ENCODE measurements at places on chromosomes 1 and 21. TPM values are rescaled to one million over a fixed set of nuclear protein-coding genes. Genes with fewer than 3 reads are reported as not detected.

- H3K27ac ChIP-seq, result no peak overlapping the region
- no peaks in the 10 kb centered on the region for H3K27me3 ChIP-seq
- H3K4me1 ChIP-seq, result no peaks in the 10 kb centered on the region
- H3K4me3 ChIP-seq, result no peak overlapping the region
- H3K36me3 ChIP-seq, result no peaks in the 10 kb centered on the region
Observed at GRCh38 chr21:14303731-14304488, 79.0 kb downstream of the HSPA13 start.

Gene VAMP3
- 77.2 TPM for total RNA-seq

GRCh38 chr1:33709783-33710718 lies 153.8 kb upstream of the HMGB4 start:
- H3K4me1 ChIP-seq, result no peaks in the 10 kb centered on the region
- no peak overlapping the region for H3K4me3 ChIP-seq
- H3K27me3 ChIP-seq, result peaks cover 23% of the 10 kb centered on the region
- H3K36me3 ChIP-seq, result no peaks in the 10 kb centered on the region

- no peak for DNase-seq
- H3K27me3 ChIP-seq, result no peaks in the 10 kb centered on the region
- H3K4me1 ChIP-seq, result peaks cover 66% of the 10 kb centered on the region
- no peaks in the 10 kb centered on the region for H3K36me3 ChIP-seq
- H3K27ac ChIP-seq, result peak overlapping the region; percentile 47
Observed at GRCh38 chr1:21294266-21294989, 4.2 kb upstream of the ECE1 start.

GRCh38 chr1:188958461-188959115 lies 1519.1 kb downstream of the BRINP3 start:
- no peaks in the 10 kb centered on the region for H3K36me3 ChIP-seq
- no peak for DNase-seq

Gene PPFIA4
- total RNA-seq, result 0.89 TPM

DNA sequence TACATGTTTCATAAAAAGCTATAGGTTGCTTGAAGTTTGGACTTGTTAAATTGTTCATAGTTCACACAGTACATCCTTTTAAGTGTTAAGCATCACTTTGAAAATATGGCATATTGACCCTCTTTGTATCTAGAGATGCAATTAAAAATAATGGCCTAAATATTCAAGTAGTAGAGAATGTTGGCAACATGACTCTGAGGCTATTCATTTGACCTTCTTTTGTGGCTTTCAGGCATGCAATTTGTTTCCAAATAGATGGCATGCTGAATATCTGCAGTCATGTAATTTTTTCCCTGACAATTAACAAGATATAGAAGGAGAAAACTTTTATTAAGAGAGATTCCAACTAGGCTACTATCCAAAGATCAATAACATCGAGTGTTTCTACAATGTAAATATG lies 230.5 kb upstream of the ZRANB2 start:
- no peaks in the 10 kb centered on the region for H3K36me3 ChIP-seq
- H3K4me3 ChIP-seq, result no peak overlapping the region
- no peak overlapping the region for H3K27ac ChIP-seq
- H3K4me1 ChIP-seq, result no peaks in the 10 kb centered on the region
- no peaks in the 10 kb centered on the region for H3K27me3 ChIP-seq

Measured in suprapubic skin (tissue), 4 donors.